D721Med (cell line): ENCODE measurements at places on chromosomes 5 and 9.

DNA sequence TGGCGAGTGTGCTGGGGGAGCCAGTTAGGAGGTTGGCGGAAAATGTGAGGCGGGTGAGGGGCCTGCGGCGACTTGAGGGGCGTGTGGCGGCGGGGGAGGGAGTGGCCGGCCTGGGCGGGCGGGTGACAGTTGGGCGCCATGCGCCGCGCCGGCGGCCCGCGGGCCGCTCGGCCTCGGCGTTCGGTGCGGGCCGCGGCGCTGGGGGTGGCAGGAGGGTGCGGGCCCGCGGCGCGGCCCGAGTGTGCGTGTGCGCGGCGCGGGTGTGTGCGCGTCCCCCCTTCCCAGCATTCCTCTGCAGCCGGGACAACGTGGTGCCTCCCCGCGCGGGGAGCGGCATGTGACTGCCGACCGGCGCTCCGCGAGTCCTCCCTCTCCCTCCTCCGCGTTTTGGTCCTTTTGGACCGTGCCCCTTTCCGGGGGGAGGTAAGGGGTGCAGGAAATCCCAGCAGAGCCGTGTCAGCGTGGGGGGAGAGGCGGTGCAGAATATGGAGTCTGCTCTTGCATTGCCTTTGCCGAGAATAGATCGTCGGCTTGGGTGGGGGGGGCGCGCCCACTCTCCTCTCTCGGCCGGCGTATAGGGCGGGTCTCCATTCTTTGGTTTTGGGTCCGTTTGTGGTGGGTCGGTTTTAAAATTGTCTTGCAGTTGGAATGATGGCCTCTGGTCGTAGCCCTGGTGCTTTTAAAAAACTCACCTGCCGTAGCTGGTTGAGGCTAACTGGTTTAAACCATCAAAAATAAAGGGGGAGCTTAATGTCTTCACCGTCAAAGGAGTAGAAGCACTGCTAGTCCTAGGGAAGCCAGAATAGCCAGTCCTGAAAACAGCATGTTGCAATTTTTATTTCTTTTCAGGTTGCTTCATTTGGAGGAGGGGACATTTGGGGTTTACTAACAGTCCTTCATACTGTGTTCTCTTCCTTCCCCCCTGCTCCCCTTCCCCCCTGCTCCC lies 2.0 kb downstream of the LARP1 start:
- DNase-seq, result no peak

- no peak for DNase-seq
Observed at GRCh38 chr9:134959126-134959970, 41.6 kb upstream of the FCN1 start.

DNA sequence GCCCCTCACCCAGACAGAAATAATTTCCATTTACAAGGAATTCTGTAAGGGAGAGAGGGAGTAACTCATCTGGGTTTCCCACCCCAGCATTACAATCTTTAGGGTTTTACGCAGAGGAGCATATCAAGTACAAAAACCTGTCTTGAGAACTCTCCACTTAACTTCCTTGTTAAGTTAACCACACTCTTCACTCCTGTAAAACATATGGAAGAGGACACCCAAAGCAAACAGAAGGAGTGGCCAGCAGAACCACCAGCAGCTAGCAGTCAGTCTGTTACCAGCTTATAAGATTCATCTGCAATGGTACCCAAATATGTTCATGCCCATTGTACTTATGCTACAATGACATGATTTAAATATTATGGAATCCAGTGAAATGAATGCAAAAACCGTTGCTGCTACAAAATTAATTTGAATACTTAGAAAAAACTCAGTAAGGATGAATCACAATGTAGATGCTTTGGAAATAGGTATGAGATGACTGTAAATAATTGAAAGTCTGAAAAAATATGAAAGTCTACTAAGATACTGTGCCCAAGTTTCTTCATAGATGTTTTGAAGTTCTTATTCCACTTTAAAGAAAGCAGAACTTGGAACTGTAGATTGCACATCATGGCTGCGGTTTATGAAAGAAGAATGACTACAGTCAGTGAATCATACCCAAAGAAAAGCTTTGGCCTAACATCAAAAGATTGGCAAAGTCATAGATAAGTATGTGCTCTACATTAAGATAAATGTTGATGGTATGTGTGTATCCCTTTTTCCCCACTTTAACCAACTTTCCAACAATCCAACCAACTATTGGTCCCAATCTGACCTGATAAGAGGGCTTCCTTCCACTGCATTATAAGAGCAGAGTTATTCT lies 233.6 kb downstream of the ACTL7B start:
- no peak for DNase-seq

GRCh38 chr5:77893225-77893860 lies 117.2 kb upstream of the TBCA start:
- no peak for DNase-seq

DNA sequence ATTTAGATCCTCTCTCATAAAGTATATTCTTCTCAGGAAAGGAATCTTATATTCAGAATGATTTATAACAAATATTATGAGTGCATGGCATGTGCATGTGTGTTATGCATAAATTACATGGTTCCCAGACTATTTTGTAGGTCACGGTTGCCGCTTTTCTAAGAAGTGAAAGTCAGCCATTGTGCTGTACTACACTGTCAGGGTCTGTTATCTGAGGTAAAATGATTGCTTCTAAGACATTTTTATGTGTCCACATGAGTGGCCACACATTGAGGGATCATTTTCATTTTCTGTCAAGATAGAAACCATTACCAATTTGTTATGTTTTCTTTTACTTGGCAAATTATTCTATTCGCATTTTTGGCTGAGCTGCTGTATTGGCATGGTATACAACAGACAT lies 210.8 kb downstream of the CWC27 start:
- DNase-seq, result no peak

GRCh38 chr9:72807765-72808445 lies 144.9 kb downstream of the ALDH1A1 start:
- no peak for DNase-seq
